H54 (cell line): ENCODE measurements at places on chromosomes 7 and 10.

GRCh38 chr7:48366096-48366495 lies 194.8 kb downstream of the ABCA13 start:
- DNase-seq, result no peak

- no peak for DNase-seq
Measured at GRCh38 chr10:25047088-25047487, 30.7 kb downstream of the THNSL1 start.

GRCh38 chr10:35643151-35644049 lies 1.3 kb upstream of the FZD8 start:
- DNase-seq, result peak; percentile 71

- no peak for DNase-seq
Measured at GRCh38 chr10:80535671-80536360, 1.9 kb upstream of the SH2D4B start.

DNA sequence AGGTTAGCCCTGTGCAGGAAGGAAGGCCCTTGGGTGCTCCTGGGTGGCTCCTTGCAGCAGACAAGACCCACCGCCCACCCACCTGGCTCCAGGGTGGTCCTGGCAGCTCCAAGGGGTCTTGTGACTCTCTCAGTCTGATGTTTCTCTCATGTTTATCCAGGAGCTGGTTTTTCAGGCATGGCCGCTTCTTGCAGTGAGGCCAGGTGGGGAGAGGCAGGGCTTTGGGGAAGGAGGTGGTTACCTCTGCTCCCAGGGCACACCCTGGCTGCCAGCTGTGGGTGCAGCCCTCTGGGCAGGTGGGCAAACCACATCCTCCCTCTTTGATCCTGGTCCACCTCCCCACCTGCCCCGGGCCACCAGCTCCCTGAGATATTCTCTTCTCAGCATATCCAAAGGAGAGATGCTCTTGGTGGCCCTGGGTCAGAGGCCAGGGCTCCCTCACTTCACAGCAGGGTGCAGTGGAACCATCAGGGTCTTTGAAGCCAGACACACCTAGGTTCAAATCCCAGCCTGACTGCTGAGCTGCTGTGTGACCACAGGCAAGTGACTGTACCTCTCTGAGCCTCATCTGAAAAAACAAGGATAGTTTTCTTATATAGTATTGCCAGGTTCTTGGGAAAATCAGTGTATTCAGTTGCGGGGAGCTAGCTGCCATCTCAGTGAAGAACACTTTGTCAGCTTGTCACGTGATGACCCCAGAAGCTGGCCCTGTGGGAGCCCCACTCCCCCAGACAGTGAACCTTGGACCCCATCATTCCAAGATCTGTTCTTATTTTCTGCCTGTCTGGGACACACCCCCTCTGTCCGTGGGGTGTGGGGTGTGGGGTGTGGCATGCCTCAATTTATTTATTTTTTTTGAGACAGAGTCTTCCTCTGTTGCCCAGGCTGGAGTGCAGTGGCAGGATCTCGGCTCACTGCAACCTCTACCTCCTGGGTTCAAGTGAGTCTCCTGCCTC lies 11.5 kb downstream of the GTF2IRD1 start:
- DNase-seq, result no peak

DNA sequence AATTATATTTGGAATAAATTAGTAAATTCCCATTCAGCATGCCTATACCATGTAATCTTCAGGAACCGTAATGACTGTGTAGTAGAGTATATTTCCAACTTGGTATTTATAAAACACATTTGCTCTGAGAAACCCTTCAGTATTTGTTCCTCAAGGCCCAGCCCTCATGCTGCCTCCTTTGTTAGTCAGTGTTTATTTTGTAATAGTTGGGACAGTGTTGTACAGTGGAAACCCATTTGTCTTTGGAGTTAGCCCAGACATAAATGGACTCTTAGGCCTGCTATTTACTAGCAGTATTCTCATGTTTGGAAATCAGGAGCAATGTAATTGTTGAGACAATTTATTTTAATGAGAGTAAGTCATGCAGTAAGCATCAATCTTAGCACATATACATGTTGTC lies 686.9 kb downstream of the AUTS2 start:
- no peak for DNase-seq

DNA sequence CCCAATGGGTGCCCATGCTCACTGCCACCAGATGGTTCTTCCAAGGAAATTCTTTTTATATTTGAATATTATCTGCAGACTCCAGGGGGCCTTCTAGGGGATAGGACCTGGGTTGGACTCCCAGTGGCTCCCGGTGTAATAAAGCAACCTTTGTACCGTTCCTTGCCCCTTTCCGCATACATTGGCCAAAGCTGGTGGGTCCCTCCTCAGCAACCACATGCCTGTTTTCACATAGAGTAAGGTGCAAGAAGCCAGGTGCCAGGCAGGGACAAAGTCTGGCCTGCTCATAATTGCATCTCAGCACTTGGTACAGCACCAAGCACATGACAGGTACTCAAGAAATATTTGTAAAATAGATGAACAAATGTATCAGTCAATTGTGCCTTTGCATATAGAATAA lies 46.4 kb upstream of the PPP1R3C start:
- DNase-seq, result no peak

- DNase-seq, result no peak
Measured at GRCh38 chr7:28858895-28859294, 99.2 kb downstream of the TRIL start.

DNA sequence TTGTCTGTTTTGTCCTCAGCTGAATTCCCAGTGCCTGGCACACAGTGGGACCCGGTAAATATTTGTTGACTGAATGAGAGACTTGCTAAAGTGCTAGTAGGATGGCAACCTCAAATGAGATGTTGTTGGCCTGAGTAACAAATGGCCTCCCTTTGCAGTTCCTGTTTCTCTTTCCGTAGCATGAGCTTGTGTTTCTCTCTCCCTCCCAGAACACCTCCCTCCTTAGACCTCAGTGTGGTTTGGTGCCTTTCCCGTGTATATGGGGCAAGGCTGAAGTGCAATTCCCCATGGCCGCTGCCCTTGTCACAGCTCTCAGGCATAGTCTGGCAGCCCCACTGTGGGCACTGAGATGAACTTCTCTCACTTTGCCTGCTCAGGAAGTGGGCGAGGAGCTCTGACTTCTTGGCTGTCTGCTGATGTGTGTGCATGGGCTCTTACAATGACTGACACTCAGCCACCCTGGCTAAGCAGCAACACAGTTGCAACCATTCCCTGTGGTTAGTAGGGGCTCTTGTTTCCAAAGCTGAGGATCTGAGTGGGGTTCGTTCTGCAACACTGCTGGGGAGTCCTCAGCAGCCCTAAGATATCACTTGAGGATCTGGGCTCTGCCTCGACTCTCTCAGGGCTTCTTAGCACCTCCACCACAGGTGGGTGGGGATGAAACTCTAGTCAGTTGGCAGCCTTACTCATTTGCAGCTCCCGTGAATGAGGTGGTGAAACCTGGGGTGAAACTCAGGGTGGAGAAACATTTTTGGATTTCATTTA lies 136.1 kb downstream of the ICA1 start:
- no peak for DNase-seq

DNA sequence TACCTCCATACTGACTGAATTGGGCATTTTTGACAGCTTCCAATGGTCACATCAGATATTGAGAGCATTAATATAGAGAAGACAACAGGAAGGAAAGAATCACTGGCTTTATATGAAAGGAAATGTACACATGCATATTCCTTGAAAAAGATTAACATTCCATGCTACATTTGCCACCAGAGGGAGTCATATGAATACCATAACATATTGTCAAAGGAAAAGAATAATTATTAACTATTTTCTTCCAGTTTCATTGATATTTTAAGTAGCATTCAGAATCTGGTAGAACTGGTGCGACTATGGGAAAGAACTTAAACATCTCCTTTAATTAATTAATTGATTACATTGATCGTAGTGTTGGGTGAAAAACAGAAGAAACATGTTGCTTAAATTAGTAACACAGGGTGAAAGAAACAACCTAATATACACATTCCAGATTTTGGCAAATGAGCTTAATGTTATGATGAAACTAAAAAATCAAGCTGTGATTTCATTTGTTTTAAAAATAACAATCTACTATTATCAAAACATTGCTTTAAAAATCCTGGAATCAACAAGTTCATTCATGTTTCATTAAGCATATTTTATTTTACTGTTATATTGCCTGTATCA lies 71.5 kb downstream of the GPR85 start:
- DNase-seq, result no peak

- peak; percentile 10 for DNase-seq
Measured at GRCh38 chr10:23994459-23995046, 214.4 kb upstream of the KIAA1217 start.

- DNase-seq, result no peak
Measured at GRCh38 chr10:19041171-19041570, 7.4 kb upstream of the MALRD1 start.

DNA sequence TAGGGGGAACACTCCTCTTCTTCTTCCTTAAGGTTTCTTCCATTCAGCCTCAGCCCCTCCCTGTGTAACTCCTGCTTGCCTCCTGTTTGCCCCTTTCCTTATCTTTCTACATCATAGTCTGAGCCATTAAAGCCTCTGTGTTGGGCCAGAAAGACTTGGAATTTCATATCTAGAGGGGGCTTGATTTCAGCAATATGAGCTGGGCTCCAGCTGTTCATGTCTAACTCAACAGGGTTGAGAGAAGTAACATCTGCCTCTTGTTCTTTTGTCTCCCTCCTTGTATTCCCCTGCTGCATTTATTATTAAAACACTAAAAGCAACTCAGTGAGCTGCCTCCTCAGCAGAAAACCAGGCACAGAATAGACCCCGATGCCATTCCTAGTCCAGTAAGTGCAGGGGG lies 17.6 kb downstream of the SEC24C start:
- no peak for DNase-seq

DNA sequence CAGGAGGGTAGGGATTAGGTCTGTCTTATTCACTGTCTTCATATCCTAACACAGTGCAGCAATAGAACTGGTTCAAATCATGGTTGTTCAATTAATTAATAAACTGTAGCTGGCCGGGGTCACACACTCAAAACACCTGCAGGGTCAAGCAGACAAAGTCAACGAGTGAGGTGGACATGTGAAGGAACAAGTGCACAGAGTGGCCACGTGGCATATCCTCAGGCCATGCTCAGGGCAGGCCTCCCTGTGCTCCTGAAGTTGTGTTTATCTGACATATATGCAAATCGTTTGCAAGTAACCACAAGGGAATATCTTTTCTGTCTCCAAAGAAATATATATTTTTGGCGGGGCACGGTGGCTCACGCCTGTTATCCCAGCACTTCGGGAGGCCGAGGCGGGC lies 98.5 kb upstream of the ZMIZ1 start:
- no peak for DNase-seq

DNA sequence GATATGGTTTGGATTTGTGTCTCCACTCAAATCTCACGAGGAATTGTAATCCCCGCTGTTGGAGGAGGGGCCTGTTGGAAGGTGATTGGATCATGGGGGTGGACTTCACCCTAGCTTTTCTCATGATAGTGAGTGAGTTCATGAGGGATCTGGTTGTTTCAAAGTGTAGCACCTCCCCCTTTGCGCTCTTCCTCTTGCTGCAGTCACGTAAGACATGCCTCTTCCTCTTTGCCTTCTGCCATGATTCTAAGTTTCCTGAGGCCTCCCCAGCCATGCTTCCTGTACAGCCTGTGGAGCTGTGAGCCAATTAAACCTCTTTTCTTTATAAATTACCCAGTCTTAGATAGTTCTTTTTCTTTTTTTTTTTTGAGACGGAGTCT lies 17.1 kb downstream of the CDNF start:
- DNase-seq, result no peak

DNA sequence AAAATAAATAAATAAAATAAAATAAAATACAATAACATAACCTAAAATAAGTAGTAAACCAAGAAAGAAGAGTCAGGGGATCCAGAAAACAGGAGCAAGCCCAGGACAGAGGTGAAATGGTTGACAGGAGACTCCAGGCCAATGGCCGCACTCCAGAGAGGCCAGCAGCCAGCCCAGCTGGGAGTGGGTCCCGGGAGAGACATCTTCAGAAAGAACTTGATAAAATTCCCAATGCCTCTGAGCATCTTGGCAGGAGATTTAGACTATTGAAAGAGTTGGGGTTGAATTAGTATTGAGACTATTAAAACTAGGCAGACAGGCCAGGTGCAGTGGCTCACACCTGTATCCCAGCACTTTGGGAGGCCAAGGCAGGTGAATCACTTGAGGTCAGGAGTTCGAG lies 62.6 kb downstream of the CLIP2 start:
- DNase-seq, result no peak

GRCh38 chr7:156473476-156474240 lies 166.9 kb upstream of the RNF32 start:
- peak; percentile 26 for DNase-seq

GRCh38 chr7:130985361-130985760 lies 251.4 kb upstream of the KLF14 start:
- no peak for DNase-seq

DNA sequence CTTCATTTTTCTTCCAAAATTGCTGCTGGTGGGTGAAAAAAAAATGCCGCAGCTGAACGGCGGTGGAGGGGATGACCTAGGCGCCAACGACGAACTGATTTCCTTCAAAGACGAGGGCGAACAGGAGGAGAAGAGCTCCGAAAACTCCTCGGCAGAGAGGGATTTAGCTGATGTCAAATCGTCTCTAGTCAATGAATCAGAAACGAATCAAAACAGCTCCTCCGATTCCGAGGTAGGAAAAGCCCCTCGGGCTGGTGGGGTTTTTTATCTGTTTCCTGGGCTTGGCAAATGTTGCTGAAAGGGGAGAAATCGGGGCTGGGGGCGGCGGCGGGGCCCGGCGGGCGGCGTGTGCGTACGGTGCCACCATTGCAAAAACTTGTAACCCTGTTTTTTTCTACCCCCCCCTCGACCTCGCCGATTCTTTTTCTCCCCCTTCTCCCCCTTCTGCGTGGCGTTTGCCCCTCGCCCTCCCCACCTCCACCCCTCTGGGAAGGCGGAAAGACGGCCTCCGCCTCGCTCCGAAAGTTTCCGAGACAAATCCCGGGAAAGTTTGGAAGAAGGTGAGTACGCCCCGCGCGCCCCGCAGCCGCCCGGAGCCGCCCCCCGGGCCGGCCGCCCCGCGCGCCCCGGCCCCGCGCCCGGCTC lies 789 bp downstream of the TCF7L2 start:
- DNase-seq, result no peak

DNA sequence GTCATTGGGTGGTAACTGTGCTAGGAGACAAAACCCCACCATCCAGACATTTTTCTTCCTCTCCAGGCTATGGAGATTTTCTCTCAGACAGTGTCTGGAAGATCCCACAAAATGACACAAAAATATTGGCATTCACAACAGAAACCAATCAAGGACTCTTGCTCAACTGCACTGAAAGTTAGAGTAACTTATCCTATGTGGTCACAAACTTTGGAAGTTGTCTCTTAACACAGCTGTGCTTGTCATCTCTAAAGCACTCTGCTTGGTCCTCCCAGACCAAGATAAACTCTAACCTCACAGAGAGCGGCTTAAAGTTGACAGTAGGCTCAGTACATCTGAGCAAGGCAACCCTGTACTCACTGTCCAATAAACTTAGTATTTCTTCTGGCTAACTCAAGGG lies 74.9 kb downstream of the AKR1C4 start:
- DNase-seq, result no peak

DNA sequence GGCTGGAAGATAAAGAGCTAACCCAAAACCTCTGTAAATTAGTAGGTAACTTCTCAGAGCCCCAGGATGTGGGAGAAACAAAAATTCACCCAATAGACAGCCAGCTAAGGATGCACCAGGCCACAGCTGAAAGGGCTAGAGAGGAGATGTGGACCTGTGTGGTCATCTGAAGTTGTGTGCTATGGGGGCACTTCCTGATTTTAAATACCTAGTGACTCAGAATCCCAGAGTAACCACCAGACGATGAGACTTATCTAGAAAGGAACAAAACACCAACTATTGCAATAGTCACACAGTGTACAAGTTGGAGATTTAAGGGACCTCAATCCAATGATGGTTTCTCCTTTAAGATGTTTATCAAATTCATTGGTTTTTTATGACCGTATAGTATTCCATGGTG lies 408.3 kb upstream of the ANKRD30A start:
- no peak for DNase-seq
